ENCODE measurements at places on chromosomes 2 and 18.

DNA sequence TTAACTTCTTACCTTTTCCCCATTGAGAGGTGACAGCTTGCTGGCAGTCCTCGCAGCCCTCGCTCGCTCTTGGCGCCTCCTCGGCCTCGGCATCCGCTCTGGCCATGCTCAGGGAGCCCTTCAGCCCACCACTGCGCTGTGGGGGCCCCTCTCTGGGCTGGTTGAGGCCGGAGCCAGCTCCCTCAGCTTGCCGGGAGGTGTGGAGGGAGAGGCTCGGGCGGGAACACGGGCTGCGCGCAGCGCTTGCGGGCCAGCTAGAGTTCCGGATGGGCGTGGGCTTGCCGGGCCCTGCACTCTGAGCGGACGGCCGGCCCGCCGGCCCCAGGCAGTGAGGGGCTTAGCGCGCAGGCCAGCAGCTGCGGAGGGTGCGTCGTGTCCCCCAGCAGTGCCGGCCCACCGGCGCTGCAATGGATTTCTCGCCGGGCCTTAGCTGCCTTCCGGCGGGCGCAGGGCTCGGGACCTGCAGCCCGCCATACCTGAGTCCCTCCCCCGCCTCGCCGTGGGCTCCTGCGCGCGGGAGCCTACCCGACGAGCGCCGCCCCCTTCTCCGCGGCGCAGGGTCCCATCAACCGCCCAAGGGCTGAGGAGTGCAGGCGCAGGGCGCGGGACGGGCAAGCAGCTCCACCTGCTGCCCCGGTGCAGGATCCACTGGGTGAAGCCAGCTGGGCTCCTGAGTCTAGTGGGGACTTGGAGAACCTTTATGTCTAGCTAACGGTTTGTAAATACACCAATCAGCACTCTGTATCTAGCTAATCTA is 335.0 kb downstream of the CBLN2 start:
- no peak for DNase-seq

GRCh38 chr2:155382776-155383175 is 684.3 kb downstream of the KCNJ3 start:
- DNase-seq, result no peak

DNA sequence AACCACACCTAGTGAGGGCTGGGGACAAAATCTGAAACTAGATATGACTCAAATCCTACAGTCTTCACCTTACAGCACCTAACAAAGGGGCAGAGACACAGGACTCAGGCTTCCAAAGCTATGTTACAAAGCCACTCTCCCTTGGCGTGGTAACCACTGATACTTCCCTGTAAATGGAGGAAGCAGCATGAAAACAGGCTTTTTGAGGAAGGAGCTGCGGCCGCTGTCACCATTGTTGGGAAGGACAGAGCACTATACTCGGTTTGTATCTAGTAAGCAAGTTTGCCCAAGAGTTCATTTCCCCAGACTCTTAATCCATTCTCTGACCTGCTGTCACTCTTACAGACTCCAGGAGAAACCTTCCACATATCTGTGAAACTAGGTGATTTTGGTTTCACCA is 60.3 kb downstream of the LONRF2 start:
- peak; percentile 70 for DNase-seq

DNA sequence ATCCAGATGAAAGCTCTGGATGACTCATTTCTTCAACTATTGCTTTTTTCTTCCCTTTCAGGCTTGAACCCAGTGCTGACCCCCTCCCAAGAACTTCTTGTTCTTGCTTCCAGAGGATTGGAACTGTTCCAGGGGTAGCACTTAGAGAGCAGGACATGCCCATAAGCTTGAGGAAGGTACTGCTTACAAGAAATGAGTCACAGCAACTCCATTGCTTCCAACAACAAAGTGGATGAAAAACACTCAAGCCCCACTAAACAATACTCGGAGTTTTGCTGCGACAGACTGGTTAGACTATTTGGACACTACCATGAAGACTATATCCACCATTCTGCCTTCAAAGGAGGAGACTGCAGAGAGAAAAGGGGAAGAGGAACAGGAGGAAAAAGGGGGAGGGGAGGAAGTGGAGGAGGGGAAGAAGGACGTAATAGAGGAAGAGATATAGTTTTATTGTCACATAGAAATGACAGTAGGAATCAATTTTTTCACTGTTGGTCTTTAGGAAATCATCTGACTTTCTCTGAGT is 1.6 kb upstream of the EPC2 start:
- peak; percentile 55 for DNase-seq

DNA sequence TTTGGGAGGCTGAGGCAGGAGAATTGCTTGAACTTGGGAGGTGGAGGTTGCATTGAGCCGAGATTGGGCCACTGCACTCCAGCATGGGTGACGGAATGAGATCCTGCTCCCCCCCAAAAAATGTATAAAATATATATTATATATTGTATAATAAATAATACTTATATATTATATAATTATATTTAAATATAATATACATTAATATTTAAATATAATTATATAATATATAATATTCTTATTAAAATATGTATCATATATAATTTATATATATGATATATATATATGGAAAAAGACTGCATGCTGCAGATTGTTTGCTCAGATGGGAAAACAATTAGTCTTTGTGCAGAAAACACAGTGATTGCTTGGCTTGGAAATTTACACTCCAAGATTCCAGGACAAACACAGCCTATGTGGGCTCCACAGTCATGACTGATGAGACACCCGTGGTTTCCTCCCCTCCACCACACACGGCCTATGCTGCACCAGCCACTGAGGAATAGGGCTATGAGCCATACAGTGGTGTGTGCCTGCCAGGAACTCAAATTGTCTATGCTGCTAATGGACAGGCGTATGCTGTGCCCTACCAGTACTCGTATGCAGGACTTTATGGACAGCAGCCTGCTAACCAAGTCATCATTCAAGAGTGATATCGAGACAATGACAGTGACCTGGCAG is 30.0 kb downstream of the PMAIP1 start:
- DNase-seq, result no peak

DNA sequence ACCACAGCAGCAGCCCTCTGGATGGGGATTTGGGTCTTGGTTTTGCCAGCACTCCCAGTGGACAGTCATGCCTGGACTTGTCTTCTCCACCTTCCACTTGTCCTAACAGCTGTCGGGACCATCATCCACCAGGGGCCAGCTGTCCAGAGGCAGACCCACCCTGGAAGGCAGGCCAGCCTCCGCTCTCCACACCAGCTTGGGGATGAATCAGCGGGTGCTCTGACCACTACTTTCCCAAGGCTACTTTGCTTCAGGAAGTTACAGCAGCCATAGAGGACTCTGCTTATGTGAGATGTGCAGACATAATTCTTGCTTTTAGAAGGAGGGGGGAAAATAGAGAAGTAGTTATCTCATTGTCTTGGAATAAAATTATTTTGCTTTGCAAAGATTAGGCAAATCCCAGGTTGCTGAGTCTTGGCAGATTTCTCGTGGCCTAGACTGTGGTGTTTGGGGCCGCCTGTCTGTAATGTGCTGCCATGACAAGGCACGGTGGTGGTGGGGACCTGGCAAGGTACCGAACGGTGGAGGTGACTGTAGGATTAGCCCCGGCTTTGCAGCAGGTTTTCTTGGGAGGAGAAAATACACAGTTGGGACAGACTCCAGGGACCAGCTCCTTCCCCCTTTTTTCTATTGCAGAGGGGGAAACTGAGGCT is 148.7 kb downstream of the AGAP1 start:
- DNase-seq, result no peak

- no peak for DNase-seq
Observed at GRCh38 chr2:210442457-210442856, 34.1 kb downstream of the LANCL1 start.

GRCh38 chr18:37636831-37637477 is 71.4 kb upstream of the CELF4 start:
- DNase-seq, result no peak

DNA sequence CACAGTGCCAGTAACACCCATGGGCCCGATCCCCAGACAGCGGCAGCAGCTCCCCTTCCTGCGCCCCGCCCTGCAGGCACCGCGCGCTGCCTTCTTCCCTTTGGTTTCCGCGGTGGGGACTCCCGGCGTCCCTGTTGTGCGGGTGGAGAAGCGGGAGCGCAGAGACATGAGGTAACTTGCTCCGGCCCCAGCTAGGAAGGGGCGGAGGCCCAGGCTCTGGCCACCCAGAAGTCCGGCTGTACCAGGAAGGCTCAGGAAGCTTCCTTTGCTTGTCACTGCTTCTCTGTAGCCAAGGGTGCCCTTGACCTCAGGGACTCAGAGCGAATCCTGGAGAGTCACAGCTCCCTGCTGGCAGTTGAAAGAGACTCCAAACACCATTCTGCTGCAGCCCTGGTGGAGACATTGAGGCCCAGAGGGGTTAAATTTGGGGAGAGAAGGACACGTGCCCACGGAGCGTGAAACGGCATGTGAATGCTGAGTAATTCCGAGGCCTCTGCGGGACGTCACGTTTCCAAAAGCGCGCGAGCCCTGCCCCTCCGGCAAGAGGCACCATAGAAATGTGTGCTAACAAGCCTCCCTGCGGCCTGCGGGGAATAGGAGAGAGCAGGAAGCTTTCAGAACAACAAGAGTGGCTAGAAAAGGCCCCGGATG is 6.7 kb upstream of the ADCY3 start:
- peak; percentile 28 for DNase-seq

DNA sequence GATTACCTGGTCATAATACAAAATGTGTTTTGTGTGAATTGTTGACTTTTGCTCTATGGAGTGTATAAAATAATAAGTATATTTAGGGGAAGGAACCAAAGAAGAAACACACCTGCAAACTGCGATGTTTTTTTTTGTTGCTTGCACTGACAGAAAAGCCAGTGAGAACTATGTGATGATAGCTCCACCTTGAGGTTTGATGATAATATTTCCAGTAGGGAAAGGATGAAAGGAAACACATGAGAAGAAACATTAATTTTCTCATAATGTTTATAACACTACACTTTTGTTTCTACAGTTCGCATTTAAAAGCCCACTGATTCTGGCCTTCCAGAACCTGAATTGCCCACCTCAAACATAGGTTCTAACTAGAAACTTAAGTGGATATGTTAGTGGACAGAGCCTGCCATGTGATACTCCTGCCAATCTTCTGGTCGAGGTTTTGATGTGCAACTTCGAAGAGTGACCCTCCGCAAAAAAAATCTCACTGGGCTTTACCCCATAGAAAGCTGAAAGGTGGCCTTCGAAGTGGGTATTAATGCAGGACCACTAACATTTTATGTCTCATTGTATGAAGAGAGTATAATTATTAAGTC is 476.4 kb upstream of the SPHKAP start:
- DNase-seq, result no peak

DNA sequence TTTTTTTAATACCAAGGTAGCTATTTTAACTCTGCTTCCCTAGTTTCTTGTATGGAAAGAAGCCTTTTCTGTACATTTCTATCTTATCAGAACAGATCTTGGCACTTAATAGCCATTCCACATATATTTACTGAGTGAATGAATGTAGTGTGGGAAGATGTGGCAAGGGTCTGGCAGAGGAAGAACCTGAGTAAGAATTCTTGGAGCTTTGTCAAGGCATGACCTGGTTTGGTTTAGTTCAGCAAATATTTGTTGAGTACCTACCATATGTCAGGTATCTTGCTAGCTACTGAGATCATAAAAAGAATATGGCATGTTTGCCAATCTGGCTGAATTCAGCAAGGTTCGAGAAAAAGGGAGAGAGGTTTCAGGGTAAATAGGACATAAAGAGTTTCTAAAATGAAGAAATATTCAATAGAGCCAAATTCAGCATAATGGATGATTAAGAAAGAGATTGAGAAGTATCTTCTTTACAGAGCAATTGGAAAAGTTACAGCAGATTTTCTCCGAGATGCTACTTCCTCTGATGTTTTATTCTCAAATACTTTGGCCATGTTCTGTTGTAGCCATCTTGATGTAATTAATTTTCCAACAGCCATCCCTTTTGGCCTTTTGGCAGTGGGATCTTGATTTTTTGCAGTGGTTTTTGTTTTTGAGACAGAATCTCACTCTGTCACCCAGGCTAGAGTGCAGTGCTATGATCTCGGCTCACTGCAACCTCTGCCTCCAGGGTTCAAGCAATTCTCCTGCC is 21.7 kb upstream of the MEP1B start:
- DNase-seq, result no peak

GRCh38 chr2:45860136-45861121 is 209.0 kb downstream of the PRKCE start:
- DNase-seq, result peak; percentile 76

DNA sequence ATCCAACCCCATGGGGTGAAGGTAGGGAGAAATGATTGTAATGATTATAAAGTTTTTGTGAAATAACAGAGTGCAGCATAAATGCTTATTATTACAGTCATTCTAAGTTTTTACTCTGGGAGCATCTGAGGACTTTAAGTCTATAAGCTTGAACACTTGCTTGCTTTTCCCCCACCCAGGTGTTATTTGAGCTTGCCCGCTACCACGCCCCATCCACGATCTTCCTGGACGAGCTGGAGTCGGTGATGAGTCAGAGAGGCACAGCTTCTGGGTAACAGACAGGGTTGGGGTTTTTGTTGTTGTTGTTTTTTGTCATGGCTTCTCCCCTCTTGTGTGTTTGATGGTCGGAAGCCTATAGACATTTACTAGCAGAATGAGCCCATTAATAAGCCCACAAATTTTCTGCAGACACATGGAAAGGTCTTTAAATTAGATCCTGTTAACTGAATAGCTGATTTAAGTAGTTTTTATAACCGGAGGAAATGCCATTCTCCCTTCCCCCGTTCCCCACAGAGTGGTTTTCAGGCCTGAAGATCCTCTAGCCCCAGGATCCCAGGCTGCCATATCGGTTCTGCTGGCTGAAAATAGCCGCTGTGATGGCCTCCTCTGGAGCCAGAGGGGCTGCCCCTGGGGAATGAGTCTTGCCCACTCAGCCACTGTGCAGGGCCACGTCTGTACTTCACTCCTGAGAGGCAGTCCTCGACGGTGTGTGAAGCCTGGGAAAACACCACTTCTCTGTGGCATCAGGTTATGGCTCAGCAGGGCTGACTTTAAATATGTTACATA is 39.9 kb upstream of the ELOA2 start:
- DNase-seq, result no peak

DNA sequence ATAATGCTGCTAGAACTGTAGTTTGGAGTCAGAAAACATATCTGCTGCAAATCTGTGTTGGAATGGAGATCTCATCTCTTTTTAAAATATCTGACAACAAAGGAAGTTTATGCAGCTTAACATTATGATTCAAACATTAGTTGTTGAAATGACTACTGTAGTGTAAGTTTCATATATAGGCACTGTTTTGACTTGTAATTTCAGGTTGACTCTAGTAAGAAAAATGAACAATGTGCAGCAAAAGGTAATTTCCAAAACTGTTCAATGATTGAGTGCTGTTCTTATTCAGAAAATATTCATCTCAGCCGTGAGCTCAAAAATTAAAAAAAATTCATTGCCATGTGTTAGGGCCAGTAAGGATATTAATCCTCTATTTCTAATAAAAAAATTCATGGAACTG is 48.5 kb downstream of the CCDC138 start:
- no peak for DNase-seq
